NCI-H146 (cell line): ENCODE measurements at places on chromosomes 1 and 21.
A peak's percentile ranks its signal among the peaks of the same experiment; 100 is the strongest.

- DNase-seq: peak; percentile 31
These were observed 220.1 kb upstream of the VAMP3 start for GRCh38 chr1:7550981-7551380.

DNA sequence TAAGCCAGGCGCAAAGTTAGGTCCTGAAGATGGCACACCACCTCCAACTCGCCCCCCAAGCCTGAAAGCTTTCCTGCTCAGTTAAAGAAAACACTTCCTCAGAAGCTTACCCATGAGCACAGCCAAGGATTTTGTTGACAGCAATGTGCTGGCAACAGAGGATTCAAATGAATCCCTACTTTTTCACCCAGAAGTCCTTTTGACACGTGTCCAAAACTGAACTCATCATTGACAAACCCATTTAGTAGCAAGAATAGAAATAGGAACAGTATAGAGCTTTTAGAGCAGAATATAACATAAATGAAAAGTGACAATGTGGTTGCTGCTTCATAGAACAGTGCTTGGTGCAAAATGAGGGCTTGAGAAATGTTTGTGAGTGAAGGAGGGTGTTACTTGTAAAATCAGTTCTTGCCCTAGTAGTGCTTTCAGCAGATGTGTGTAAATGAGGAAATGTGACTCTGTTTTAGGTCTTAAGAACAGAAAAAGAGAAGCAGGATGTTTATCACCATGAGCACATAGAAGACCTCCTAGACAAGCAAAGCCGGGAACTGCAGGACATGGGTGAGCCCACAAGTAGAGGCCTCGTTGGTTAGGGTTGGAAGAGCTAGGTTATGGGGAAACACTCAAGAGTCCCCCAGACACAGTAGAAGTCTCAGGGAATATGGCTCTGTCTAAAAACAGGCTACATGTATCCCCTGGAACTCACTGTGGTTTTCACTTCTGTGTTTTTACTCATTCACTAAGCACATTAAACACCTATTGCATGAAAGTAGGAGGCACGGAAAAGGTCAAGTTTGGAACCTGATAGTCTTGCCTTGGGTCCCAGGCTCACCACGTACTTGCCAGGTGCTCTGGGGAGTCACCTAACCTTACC, 48.6 kb upstream of the TMEM125 start:
- no peak for DNase-seq

- no peak for DNase-seq
These were observed 76.4 kb downstream of the SNRPE start for GRCh38 chr1:203937678-203938330.

DNA sequence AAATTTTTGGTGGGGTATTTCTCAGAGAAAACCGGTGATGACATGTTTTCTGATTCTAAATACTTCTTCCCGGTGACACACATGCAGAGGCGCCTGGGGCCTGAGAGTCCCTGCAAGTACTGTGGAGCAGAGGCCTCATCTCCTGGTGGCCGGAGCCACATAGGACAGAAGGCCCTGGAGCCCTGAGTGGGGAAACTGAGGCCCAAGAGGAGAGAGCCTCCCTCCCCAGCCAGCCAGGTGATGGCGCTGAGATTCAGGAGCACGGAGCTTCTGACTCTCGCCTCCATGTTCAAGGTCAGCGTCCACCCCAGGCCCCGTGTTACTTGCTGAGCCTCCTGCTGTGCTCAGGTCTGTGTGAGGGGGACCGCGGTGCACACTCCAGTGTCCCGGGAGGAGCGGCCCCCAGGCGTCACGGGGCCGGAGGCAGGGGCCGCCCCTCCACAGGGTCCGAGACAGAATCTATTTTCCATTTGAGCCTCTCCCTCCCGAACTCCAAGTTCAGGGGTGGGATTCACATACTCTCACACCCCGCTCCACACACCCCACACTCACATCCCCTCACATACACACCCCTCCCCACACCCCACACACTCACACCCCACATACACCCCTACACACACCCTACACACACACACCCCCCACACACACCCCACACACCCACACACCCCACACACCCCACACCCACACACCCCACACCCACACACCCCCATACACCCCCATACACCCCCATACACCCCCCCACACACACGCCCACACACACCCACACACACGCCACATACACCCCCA, 43.8 kb downstream of the SLX9 start:
- no peak for DNase-seq

DNA sequence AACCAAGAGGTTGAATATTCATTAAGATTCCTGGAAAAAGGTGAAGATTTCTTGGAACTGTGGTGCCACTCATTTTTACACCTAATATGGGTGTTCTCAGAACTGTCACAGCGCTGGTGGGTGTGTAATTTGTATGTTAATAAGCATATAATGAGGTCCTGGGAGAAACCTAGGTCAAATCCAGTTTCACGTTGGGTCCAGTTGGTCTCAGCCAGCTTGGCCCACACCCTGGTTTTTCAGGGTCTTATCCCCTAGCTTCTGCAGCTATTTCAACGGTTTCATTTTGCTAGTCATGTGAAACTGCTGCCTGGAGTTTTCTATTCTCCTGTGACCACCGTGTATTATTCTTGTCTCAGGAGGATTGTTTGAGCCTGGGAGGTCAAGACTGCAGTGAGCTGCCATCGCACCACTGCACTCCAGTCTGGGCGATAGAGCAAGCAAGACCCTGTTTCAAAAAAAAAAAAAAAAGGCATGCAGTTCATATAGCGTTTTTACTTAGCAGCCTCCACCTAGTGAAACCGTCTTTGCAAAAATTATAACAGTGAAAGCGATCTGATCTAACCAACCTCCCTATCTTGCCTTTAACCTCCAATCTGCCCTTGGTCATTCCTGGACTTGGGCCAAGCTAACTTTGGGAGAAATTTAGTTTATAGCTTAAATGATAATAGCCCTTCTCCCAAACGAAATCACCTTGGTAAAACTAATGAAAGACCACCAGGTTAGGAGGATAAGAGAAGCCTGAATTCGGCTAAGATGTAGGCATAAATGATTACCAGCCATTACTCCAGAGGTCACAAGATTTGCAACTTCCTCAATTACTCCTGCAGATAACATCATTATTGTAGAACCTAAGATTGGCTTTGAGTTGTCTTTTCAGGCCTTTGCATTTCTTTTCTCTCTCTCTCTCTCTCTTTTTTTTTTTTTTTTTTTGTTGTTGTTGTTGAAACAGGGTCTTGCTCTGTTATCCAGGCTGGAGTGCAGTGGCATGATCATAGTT, 44.0 kb downstream of the PTAFR start:
- no peak for DNase-seq

DNA sequence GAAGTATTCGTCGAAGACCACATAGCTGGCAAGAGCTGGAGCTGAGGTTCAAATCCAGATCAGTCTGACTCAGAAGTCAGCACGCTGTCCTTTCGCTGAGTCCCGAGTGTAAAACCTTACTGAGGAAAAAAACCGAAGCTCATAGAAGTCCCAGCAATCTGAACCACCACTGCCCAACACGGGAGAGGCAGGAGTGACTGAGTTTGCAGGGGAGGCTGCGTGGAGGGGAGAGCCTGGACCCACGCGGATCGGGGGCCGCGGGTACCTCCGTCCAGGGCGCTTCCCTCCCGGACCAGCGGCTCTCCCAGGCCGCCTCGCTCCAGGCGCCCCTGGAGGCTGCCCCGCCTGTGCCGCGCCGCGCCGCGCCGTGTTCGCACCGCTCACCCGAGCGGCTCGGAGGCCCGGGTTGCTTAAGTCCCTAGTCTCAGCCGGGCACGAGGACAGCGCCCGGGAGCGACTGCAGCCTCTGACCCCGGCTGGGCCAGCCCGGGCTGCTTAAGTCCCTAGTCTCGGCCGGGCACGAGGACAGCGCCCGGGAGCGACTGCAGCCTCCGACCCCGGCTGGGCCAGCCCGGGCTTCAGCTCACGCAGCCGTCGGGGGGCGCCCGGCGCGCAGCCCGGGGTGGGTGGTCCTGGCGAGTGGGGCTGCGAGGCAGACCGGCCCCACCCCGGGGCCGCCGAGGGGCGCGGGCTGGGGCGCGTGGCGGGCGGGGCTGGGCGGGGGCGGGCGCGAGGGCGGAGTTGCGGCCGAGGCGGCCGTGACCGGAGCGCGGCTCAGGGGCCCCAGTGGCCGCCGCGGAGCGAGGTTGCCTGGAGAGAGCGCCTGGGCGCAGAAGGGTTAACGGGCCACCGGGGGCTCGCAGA, at the start of gene ADAMTSL4:
TSS of gene ADAMTSL4 (plus strand) at position 777 of the 864 bp plus-strand sequence. CDS start 2,881 bp downstream, outside the sequence.
- DNase-seq: peak; percentile 81
